Activated CD4-positive, alpha-beta T cell treated with anti-CD3 and anti-CD28 coated beads, Interleukin-2, amount 50 U/mL, for 1 hour (primary cell): ENCODE measurements at places on chromosomes 6 and 20.
A peak's percentile ranks its signal among the peaks of the same experiment; 100 is the strongest.

DNA sequence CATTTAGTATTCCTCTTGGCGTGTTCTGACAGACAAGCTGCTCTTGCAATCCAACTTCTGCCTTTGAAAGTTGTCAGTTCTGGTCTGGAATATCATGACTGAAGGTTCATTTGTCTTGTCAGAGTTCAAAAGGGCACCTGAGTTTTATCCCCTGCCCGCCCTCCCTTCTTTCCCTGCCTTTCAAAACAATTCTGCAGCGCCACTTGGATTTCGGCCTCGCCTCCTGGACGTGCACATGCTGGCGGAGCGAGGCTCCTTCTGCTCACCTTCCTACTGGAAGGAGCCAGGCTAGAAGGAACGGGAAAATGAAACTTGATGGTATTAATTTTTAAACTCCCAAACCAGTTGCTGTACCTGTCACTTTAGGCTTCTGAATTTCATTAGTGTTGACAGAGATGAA lies 55.7 kb upstream of the HDGFL1 start:
- DNase-seq = no peak

DNA sequence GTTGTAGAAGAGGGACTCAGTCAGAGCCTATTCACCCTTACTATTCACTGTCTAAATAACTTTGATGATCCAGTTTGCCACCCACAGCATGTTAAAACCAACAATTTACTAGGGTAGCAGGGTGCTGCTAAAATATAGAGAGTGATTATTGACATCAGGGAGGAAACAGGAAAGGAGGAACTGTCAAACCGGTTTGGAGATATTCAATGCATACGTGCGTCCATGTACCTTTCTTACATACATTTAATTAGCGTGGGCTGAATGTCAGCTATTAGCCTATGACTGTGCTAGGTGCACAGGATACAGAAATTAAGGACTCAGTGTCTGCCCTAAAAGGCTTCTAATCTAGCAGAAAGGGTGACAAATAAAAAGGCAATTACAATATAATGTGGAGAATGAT lies 57.2 kb downstream of the IL20RA start:
- no peak for DNase-seq

- no peak for DNase-seq
Measured at GRCh38 chr6:44652547-44652946, 265.0 kb downstream of the CDC5L start.

GRCh38 chr6:47413752-47414422 lies 63.7 kb upstream of the CD2AP start:
- DNase-seq = peak; percentile 22

DNA sequence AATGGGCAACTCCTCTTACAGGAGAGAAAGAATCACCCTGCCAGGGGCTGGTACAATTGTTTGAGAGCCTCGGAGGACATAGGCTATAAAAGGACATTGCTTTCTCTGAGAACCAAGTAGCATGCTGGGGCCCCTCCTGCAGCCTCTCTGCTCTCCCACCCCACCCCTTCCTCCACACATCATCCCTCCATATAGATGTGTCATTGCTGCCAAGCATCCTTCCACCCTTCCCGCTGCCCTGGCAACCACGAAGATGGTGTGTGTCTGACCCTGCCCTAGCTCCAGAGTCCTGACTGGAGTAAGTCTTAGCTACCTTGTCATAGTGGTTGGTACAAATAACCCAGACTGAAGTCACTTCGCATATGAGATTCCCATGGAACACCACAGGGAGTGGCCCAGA lies 129.7 kb downstream of the SNX5 start:
- no peak for DNase-seq

- DNase-seq = no peak
Measured at GRCh38 chr6:146484411-146484810, 59.2 kb upstream of the RAB32 start.

GRCh38 chr6:36280467-36280866 lies 10.6 kb downstream of the PNPLA1 start:
- DNase-seq = no peak

DNA sequence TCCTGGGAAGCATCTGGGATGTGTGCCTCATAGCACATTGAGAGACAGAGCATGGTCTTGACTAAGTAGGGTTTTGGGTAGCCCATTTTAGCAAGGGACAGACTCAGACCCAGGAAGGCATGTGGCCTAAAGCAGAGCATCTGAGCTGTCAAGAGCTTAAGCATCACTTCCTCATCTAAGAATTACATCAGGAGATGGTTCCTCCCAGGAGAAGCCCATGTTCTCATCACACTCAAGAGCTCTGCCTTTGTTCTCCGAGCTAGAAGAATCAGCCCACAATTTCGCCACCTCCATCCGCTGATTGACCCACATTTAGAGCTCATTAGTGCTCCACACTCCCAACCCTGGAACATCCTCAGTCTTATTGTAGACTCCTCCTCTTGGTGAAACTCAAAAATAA lies 68.3 kb downstream of the NPEPL1 start:
- no peak for DNase-seq
